IMR-90 (cell line): ENCODE measurements at places on chromosomes 11 and 22. TPM values are rescaled to one million over a fixed set of nuclear protein-coding genes. Genes with fewer than 3 reads are reported as not detected.

- peak; percentile 0 for DNase-seq
Measured at GRCh38 chr11:96827164-96827563, 437.4 kb downstream of the JRKL start.

Gene TMPRSS5
- under 0.01 TPM in 1 of 2 replicates, not detected in the other for total RNA-seq

Gene TSPO
- total RNA-seq = 94.7 and 115 TPM in 2 replicates

Gene HINFP
- total RNA-seq = 8.1 and 9.1 TPM in 2 replicates

- DNase-seq = peak; percentile 80
Measured at GRCh38 chr22:44360668-44361381, 48.1 kb upstream of the SHISAL1 start.

- no peak for DNase-seq
Measured at GRCh38 chr11:72391638-72392423, 42.5 kb downstream of the CLPB start.

Gene UPK3A
- not detected in 2 replicates for total RNA-seq

Gene CNGA4
- total RNA-seq = under 0.01 TPM in 1 of 2 replicates, not detected in the other

GRCh38 chr11:84260862-84261261 lies 974.7 kb upstream of the CCDC90B start:
- no peak for DNase-seq

DNA sequence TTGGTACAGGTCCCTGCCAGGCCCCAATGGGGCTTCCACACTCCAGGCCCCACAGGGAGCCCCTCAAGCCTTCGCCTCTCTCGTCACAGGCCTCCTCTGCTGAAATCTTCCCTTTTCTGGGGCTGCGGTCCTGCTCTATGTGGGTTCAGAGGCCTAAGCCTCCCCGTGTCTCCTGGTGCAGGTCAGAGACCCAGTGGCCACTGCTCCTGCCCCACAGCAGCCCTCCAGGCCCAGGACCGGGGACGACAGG lies 5.9 kb upstream of the IFITM3 start:
- DNase-seq = no peak

GRCh38 chr11:35107861-35108260 lies 31.1 kb upstream of the CD44 start:
- DNase-seq = no peak

GRCh38 chr11:30583476-30584280 lies 2.5 kb downstream of the MPPED2 start:
- no peak for DNase-seq

GRCh38 chr11:69040581-69041260 lies 8.0 kb upstream of the TPCN2 start:
- DNase-seq = peak; percentile 86

DNA sequence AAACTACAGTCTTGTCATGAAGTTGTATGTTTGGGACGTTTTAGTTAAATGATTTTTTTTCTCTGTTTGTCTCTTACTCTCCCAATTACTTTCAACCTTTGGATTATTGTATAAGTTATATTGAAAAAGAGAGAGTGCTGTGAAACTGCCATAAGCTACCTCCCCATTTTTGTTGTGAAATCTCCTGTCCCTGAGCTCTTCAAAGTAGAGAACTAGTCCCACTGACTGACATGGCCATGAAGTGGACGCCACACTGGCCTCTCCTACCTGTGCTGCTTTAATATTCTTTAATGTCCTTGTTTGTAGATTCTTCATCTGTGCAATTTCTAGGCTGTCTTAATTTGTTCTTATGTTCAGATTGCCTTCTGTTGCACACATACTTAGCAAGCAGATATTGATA lies 56.3 kb downstream of the PPFIA1 start:
- DNase-seq = no peak

Gene PANX2
- under 0.01 and 0.18 TPM in 2 replicates for total RNA-seq

Gene SLC25A18
- total RNA-seq = under 0.01 TPM in 1 of 2 replicates, not detected in the other

Gene ALX4
- total RNA-seq = not detected in 2 replicates

DNA sequence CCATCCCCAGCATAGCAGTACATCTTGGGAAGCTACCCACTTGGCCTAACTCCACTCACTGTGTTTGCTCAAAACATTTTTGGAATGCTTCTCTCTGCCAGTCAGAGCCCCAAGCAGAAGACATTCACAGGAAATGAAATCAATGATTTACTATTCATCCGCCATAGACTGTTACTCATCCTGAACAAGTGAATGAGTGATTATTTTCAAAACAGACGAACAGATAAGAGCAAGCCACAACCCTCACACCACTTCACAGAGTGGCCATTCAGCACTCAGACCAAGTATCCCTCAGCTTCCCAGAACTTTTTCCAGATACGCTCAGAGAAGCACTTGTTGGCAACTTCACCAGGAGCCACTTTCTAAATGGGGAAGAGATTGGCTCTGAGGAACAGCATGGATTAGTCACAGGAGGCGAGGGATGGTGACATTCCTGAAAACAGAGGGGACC lies 13.0 kb upstream of the UBASH3B start:
- peak; percentile 95 for DNase-seq

DNA sequence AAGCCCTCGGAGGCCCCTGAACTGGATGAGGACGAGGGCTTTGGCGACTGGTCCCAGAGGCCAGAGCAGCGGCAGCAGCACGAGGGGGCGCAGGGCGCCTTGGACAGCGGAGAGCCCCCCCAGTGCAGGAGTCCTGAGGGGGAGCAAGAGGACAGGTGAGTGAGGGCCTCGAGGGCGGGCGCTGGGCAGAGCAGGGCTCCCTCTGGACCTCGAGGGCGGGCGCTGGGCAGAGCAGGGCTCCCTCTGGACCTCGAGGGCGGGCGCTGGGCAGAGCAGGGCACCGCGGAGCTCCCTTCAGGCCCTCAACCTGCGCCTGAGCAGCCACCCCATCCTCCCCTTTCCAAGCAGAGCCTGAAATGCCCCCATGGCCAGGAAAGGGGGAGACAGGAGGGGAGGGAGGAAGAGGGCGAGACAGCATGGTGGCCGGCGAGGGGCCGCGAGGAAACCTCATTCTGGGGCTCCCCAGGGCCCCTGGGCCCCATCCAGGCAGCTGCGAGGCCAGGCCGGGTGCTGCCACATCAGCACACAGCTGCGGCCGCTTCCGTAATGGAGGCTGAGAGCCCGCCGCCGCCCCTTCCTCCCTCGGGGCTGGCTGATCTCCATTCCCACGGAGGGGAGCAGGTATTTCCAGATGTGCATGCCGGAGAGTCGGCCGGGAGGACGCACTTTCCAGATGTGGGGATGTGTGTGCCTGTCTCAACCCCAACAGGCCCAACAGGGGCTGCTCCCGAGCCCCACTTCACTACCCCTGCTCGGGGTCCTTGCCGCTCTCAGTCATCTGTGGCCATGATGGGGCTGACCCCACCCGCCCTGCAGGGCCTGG lies 10.0 kb downstream of the PRR33 start:
- DNase-seq = no peak

Gene OR8A1
- not detected in 2 replicates for total RNA-seq

- no peak for DNase-seq
Measured at GRCh38 chr11:2745511-2745910, 45.7 kb upstream of the KCNQ1OT1 start.

DNA sequence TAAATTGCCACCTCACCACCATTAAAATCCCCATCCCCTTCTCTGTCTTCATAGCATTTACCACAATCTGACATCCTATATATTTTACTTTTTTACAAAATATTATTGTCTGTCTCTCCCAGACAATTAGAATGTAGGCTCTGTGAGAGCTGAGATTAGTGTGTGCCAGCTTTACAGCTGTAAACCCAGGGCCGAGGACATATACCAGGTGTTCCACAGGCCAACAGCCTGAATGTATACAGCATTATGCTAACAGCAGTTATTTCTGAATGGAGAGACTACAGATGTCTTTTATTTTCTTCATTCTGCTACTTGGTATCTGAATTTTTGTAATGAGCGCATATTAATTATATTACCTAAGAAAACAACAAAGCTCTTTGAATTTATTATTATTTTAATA lies 36.7 kb downstream of the FZD4 start:
- no peak for DNase-seq

GRCh38 chr11:66547662-66548009 lies 933 bp downstream of the ACTN3 start:
- no peak for DNase-seq

DNA sequence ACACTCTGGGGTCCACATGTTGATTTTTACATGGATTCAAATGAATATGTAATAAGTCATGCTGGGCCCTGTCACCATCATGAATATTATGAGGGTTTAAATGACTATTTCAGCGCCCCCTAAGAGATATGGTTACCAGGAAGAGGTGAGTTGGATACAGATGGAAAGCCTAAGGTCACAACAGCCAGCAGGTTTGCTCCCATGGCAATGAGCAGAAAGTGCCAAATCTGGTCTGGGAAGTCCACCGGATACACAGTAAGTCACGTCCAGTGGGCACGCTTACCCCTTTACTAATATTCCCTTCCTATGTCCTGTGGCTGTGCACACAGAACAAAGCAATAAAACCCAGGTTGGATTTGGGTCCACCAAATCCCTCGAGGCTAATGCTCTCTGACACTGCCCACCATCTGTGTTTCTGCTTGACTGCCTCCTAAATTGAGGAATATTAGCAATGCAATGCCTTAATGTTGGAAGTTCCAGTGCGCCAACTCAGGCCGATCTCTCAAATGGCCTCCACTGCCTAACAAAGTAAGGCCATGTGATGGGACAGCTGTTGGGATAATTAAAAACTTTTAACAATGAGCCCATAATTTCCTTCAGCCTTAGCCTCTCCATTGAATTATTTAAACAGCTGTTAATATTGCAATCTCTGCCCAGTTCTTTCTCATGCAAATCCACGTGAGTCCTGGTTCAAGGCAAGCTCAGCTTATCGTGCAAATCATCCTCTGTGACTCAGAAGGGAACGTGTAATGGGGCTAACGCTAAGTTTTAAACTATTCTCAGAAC lies 97.6 kb downstream of the SLC1A2 start:
- peak; percentile 69 for DNase-seq

Gene HTR3B
- not detected in 2 replicates for total RNA-seq

DNA sequence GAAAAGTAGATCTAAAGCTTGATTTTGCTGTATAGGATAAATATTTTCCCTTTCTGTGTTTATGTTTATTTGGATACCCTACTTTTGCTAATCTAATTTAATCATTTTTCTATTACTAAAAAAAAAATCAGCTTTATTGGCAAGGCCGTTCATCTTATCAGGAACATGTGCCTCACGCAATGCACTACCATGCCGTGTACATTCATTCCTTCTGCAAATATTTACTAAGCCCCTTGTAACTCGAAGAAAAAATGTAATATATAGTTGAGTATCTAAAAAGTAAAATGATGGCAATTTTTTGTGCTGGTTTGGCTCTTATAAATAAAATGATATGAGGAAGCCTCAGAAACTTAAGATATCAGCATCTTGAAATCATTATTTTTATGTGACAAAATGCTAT lies 8.9 kb downstream of the UVRAG start:
- no peak for DNase-seq

DNA sequence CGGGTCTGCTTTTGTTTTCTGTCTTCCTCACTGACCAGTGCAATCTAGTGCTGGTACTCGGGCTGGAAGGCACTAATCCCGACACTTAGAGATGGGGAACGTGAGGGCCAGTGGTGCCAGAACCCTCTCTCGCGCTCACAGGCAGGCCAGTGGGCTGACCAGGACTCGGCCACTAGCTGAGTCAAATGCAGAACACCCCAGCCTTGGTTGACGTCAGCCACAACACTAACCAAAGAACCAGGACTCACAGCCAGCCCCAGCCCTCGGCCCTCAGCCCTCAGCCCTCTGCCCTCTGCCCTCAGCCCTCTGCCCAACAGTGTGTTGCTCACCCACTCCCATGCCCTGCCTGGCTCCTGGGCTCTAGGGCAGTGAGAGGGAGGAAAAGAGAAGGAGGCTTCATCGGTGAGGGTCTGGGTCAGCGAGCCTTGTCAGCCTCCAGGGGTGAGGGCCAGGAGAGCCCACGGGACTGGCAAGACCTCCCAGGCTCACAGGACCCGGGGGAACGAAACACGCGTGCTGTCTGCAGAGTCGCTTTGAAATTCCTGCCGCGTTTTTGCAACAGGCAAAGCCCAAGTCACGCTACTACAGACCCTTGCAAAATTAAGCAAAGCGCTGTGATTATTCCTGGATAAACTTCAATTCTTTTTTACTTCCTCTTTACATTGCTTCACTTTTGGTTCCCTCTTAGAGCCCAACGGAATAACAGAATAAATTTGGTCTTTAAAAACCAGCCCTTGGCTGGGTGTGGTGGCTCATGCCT lies 27.5 kb downstream of the KIAA0930 start:
- DNase-seq = peak; percentile 81

DNA sequence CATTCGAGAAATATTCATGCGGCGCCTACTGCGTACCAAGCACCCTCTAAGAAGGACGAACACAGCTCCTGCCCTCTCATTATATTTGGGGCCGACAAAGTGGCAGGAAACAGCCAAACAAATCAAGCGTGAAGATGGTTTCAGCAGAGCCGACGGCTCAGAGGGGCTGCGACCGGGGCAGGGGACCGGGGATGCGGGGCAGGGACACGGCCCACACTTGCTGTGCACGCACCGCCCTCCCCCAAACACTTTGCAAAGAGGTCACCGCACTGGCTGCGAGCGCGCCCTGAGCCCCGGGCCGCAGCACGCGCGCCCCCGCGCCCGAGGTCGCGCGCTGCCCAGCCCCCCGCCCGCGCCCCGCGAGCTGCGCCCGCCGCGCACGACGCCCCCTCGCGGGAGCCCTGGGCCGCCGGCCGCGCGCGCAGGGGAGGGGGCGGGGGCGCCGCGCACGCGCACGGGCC lies 255 bp upstream of the SYNGR1 start:
- DNase-seq = no peak

- DNase-seq = no peak
Measured at GRCh38 chr11:60971520-60971919, at the start of gene CD6. TSS of gene CD6 (plus strand) at chr11:60971680. CDS start at chr11:60971866, 186 bp downstream.

DNA sequence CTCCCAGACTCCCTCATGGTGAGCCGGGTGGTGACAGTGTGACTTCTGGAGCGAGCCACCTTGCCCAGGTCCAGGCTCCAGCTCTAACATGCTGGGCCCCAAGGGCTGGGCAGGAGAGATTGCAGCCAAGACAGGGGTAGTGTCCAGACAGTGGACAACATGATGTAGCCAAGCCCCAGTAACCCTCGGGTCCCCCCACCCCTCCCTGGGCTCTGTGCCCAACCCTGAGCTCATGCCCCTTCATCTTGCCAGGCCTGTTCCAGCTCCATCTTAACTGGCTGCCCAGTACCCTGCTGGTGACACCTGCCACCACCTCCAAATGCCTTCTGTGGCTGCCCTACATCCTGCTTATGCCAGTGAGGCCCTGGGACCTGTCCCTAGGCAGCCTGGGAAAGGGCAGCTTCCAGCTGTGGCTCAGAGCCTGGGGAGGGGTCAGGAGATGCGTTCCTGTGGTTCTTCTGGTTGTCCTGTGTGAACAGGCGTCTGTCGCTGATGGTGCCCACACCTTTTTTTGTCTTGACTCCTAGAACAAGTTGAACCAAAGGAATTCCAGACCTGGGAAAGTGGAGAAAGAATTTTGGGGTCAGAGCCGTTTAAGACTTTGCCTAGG lies 12.5 kb upstream of the SYT12 start:
- DNase-seq = no peak

Gene CASP4
- 89.4 and 91.9 TPM in 2 replicates for total RNA-seq

- DNase-seq = peak; percentile 16
Measured at GRCh38 chr22:28344918-28345703, 334.5 kb downstream of the TTC28 start.

Gene TRIM68
- 8.1 and 8.4 TPM in 2 replicates for total RNA-seq

Gene TRPC6
- total RNA-seq = 2.3 and 3.1 TPM in 2 replicates

DNA sequence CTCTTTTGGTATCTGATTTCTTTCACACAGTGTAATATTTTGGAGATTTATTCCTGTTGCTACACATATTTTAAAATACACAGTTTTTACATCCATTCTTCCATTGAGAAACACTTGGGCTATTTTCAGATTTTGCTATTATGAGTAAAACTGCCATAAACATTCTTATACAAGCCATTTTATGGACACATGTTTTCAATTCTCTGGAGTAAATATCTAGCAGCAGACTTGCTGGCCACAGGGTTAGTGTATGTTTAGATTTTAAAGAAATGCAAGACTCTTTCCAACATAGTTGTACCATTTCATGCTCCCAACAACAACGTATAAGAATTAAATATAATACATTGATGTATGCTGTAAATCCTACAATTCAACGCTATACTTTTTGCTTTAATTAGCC lies 360.8 kb upstream of the PITPNB start:
- DNase-seq = peak; percentile 72
